Stimulated activated CD8-positive, alpha-beta memory T cell treated with anti-CD3 and anti-CD28 coated beads, Interleukin-4, amount 100 ng/mL, for 1 hour (primary cell): ENCODE measurements at places on chromosomes 1 and 21.

- no peak for DNase-seq
Measured at GRCh38 chr1:43300378-43301094, at the start of gene TIE1. Gene TIE1 (plus strand): TSS chr1:43300982. CDS start chr1:43301072, 90 bp downstream.

DNA sequence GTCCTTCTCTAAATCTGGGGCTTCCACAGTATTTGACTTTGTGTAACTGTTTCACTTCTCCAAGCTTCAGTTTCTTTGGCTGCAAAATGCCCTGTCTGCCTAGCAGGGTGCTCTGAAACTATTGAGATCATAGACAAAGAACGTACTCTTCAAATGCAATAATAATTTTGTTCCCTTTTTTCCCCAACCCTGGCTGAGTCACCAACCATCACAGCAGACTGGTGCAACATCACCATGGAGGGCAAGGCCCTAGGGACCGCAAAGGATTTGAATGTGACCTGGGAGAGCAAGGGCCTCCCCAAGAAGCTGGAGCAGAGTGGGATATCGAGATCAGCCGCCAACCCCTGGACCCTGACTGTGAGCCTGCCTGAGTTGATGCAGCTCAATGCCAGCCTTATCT is 115.0 kb downstream of the FCRL5 start:
- no peak for DNase-seq

DNA sequence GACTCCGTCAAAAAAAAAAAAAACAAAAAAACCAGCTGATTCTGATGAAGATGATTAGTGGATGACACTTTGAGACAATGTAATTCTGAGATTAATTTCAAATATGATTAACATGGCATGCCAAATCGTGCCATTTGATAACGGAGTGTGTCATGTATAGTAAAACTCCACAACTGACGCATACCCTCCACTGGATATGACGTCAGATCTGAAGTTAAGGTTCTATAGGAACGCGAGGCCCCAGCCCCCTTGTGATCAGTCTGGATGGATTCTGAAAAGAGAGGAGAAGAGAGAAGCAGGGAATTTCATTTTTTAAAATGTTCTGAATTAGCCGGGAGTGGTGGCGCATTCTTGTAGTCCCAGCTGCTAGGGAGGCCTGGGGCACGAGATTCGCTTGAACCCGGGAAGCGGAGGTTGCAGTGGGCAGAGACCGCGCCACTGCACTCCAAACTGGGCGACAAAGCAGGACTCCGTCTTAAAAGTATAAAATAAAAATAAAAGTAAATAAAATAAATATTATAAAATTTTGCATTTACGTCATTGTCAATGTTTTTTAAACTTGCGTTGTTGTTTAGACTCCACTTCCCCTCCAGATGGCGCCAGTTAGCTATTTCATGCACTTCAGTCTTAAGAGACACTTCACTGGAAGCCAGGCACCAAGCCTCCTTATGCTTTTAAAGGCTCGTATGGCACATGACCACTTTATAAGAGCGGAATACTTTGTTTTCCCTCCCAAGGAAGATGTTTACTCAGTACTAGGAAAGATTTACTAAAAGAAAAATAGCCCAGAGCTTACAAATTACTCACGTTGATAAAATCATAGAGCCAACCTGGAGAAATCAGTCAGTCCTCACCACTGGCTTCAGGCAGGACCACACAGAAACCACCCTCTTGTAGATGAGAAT is 65.5 kb downstream of the UBE2U start:
- DNase-seq, result peak; percentile 38

- DNase-seq, result no peak
Measured at GRCh38 chr21:21002153-21002552, 3.9 kb downstream of the NCAM2 start.

DNA sequence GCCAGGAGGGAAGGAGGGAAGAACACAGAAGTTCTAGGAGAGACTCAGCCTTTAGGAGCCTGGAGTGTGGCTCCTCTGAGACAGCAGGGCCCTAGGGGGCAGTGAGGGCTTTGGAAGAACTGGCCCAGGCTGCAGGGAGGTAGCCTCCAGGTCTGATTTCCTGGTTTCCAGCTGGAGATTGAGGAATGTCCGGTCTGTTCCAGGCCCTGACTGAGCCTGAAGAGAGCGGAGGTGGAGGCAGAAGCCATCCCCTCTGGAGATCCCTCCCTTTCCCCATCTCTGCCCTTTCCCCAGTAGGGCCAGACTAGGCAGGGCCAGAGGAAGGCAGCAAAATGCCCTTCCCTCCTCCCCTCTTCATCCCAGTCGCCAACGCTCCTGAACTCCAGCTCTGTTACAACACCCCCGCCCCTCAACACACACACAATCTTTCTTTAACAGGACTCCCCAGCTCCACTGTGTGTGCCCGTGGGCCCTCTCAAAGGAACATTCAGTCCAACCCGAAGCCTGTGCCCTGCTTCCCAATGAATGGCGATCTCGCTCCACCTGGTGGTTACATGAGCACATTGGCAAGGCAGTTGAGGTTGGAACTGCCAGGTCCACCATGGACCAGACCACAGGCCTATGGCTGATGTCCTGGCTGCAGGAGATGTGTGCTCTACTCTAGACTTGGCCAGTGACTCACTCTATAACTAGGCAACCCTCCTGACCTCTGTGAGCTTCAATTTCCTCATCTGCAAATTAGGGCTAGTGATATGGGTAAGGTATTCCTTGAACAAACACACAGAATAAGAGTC is 32.0 kb downstream of the MAP7D1 start:
- DNase-seq, result peak; percentile 41

GRCh38 chr1:229098903-229099578 is 171.9 kb upstream of the RAB4A start:
- no peak for DNase-seq

DNA sequence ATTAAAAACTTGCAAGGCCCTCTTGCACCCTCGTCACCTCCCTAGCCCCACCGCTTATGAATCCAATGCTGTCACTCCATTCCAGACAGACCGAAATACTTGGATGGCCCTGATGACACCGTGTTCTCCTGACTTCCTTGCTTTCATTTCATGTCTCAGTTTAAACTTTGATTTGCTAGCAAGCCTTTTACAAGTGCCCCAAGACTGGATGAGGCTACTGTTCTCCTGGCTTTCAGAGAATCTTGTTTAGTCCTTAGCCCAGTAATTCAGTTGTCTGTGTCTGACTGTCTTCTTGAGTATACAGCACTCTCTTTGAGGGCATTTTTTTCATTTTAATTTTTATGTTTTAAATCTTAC is 824 bp upstream of the IFI44L start:
- no peak for DNase-seq

DNA sequence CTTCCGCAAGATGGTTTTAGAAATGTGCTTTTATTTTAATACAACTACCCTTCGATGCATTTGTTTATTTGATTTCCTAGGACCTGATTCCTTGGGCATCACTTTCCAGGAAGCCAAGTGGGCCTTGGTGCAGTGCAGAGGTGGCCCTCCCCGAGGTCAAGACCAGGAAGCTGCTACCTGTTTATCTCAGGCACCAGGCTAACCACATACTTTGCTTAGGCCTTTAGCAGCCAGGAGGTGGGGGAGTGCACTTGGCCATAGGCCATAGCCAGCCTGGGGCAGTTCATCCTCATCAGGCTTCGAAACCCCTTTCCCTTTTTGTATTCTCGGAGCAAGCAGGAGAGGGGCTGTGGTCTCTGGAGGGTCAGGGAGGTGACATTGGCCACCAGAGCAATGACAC is 45.4 kb downstream of the SMYD2 start:
- DNase-seq, result no peak

DNA sequence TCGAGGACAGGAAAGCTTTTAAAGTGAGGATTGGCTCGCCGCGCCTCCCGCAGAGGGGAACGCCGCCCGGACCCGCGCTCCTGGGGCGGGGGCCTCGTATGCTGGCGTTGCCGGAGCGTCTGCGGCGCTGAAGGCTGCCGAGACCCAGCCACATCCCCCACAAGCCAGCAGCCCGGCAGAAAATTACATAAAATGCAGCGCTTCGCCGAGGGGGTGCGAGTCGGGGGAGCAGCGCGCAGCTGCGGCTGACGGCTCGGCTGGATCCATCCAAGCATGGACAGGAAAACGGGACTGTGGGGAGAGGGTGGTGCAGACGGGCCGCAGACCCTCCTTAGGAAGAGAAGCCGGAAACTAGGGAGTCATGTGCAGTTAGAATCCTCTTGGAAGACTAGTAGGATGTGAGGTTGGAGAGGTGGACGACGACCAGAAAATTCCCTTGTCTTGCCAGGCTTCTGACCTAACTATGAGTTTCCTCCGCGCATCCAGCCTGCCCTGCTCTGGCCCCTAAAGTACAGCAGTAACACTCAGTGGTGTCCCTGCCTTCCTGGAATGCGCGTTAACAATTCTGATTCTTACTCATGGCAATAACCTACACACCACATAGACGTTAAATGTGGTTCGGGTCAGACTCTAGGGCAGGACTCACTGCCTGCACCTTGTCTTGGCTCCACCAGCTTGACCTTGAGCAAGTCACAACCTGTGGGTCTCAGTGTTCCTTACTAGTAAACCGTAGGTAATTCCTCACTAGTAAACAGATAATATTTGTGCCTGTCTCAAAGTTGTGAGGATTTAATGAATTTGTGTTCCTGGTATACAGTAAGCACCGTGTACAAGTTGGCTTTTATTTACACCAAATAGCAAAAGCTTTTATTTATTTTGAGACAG is 953 bp upstream of the BRWD1 start:
- peak; percentile 9 for DNase-seq

DNA sequence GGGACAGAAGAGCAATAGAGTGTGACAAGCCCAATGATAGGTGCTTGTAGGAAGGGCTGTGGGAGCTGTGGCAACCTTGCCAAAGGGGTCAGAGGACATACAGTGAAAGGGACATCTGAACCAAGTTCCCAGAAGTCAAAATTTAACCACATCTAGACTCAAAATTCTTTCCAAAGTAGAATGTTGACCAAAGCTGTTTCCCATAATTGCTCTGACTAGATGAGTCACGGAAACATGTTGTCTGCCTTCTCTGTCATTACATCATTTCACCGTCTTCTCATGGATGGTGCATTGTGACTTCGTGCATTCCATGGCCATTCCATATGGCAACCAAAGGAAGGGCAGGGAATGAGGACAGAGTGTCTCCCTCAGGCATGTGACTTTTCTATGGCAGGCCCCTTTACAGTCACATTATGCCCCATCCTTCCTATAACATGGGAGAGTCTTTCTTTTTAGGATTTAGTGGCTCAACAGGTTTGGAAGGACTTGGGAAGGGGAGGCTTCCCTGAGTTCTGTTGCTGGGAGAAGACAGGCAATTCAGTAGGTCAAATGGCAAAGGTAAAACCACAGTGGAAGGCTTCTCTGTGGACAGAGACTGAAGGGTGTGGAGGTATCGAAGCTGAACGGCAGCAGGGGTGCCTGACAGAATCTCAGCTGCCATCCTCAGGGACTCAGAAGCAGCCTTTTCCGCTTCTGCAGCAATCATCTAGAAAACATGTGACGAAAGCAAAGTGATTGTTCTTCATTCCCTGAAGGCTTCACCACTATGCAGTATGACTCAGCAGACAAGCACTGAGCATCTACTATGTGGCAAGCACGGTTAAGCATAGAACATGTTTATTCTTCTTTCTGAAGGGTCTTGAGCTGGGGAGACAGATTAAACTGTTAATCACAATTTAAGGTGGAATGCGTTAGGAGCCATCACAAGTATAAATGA is 24.7 kb downstream of the NPHS2 start:
- no peak for DNase-seq

DNA sequence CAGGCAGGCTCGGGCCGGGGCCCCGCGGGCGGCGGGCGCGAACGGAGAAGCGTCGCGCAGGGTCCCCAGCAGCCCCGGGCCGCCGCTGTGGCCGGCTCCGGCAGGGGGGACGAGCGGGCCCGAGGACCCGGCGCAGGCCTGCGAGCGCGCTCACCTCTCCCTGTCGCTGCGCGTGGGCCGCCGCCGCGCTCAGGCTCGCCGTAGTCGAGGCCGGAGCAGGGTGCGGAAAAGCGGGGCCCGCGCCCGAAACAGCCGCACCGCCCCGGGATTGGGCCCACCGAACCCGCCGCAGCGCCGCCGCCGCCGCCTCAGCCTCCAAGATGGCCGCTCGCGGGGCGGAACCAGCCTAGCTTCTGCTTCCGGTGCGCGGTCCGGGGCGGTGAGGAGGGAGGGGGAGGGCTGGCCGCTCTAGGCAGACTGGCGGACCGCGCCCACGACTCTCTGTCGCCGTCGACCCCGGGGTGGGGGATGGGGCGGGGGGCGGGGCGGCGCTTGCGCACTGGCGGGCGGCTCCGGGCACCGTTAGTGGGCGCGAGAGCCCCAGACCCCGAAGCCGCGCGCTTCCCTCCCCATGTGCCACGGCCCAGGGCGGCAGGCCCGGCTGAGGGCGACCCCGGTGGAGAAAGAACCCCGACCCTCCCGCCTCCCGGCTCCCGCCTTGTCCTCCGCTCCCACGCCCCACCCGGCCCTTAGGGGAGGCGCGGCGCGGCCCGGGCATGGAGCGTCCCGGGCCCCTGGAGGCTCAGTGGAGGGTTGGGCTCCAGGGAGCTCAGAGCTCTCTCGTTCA is at the start of gene UBE2J2:
UBE2J2 (minus strand) TSS at position 343 of the 787 bp plus-strand sequence. CDS start 5,862 bp downstream, outside the sequence.
- DNase-seq, result peak; percentile 88

DNA sequence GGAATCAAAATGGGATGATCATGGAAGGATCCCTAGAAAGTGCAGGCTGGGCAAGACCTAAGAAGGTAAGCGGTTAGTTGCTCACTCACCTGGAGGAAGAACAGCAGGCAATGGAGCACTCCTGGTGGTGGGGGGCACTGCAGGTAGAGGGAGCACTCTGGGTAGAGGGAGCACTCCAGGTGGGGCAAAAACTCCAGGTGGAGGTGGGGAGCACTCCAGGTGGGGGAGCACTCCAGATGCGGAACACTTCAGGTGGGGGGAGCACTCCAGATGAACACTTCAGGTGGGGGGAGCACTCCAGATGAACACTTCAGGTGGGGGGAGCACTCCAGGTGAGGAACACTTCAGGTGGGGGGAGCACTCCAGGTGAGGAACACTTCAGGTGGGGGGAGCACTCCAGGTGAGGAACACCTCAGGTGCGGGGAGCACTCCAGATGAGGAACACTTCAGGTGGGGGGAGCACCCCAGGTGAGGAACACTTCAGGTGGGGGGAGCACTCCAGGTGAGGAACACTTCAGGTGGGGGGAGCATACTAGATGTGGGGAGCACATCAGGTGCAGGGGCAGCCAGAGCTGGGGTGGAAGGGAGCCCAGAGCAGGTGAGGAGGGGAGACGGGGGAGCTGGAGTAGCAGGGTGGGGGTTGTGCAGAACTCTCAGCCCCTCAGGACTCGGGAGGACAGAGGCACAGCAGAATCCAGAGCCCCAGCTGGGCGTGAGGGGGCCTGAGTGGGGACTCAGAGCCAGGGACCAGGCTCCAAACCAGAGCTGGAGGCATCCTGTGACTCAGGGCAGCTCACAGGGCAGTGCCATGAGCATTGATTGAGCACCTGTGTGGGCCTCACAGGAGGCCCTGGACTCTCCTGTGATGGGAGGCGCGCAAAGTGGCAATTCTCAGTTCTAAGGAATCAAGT is 37.7 kb upstream of the COL6A1 start:
- no peak for DNase-seq

GRCh38 chr1:106022312-106022902 is 1034.1 kb upstream of the PRMT6 start:
- DNase-seq, result no peak

DNA sequence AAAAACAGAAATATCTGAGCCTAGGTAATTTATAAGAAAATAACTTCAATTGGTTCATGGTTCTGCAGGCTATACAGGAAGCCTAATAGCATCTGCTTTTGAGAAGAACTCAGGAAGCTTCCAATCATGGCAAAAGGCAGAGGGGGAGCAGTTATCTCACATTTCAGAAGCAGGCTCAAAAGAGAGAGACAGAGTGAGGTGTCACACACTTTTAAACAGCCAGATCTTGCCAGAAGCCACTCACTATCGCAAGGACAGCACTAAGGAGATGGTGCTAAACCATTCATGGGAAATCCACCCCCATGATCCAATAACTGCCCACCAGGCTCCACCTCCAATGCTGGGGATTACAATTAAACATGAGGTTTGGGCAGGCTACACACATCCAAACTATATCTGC is 25.5 kb downstream of the RGS18 start:
- no peak for DNase-seq

GRCh38 chr1:39859859-39860812 is 23.2 kb downstream of the TRIT1 start:
- DNase-seq, result no peak
